ENCODE measurements at places on chromosomes 11 and 22.

GRCh38 chr11:64436000-64436399 is 77.0 kb downstream of the RPS6KA4 start:
- no peak for DNase-seq

- DNase-seq = no peak
These were observed 48.4 kb downstream of the DDX10 start for GRCh38 chr11:108713076-108713790.

GRCh38 chr11:113649311-113649710 is 56.8 kb downstream of the TMPRSS5 start:
- no peak for DNase-seq

DNA sequence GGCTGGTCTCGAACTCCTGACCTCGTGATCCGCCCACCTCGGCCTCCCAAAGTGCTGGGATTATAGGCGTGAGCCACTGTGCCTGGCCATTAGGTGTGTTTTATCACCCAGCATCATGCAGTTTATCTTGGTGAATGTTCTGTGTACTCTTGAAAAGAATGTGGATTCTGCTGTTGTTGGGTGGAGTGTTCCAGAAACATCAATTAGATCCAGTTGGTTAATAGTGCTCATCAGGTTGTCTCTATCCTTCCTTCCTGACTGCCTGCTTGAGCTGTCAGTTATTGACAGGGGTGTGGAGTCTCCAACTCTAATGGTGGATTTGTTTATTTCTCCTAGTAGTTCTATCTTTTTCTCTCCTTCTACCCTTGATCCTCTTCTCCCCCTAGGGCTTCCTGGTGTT is 30.2 kb upstream of the PPP6R3 start:
- no peak for DNase-seq
